ENCODE measurements at places on chromosomes 2 and 18. TPM values are rescaled to one million over a fixed set of nuclear protein-coding genes. Genes with fewer than 3 reads are reported as not detected.

ALLC gene
- total RNA-seq = not detected

PARD3B gene
- total RNA-seq = 30.9 TPM

VIT gene
- total RNA-seq = 0.48 TPM

STK16 gene
- total RNA-seq = 21.1 TPM

GRP gene
- total RNA-seq = not detected

CD8B2 gene
- not detected for total RNA-seq

EFHD1 gene
- total RNA-seq = not detected

SPATA3 gene
- not detected for total RNA-seq

LYPD6B gene
- not detected for total RNA-seq

RGPD8 gene
- 10.8 TPM for total RNA-seq

ALKAL2 gene
- total RNA-seq = not detected

LRRTM1 gene
- total RNA-seq = not detected

AQP12B gene
- not detected for total RNA-seq

CDH19 gene
- total RNA-seq = not detected

DNAJC5G gene
- 0.77 TPM for total RNA-seq

UGT1A3 gene
- total RNA-seq = not detected

RGPD3 gene
- total RNA-seq = not detected

GAL3ST2 gene
- total RNA-seq = not detected

AFF3 gene
- 0.16 TPM for total RNA-seq

IL37 gene
- not detected for total RNA-seq

SLC4A3 gene
- 0.21 TPM for total RNA-seq

ATL2 gene
- 45.5 TPM for total RNA-seq

CYP27A1 gene
- total RNA-seq = 12.6 TPM

KIDINS220 gene
- total RNA-seq = 41.3 TPM

ZC3H8 gene
- total RNA-seq = 7.8 TPM

GKN1 gene
- not detected for total RNA-seq

TGIF1 gene
- 75.6 TPM for total RNA-seq
